WTC11 (cell line): ENCODE measurements at places on chromosomes 2 and 18. TPM values are rescaled to one million over a fixed set of nuclear protein-coding genes. Genes with fewer than 3 reads are reported as not detected.

- no peak for DNase-seq
- no peaks in the 10 kb centered on the region for H3K36me3 ChIP-seq
- H3K27me3 ChIP-seq = peaks cover 3% of the 10 kb centered on the region; the same call in 1 of the 2 replicates
- H3K4me1 ChIP-seq = 0 out of 2 replicates have a peak, but pooled peaks cover 3% of the 10 kb centered on the region
- H3K27ac ChIP-seq = no peak overlapping the region
- H3K4me3 ChIP-seq = no peak overlapping the region
Measured at GRCh38 chr2:147665105-147665504, 179.7 kb upstream of the ACVR2A start.

DNA sequence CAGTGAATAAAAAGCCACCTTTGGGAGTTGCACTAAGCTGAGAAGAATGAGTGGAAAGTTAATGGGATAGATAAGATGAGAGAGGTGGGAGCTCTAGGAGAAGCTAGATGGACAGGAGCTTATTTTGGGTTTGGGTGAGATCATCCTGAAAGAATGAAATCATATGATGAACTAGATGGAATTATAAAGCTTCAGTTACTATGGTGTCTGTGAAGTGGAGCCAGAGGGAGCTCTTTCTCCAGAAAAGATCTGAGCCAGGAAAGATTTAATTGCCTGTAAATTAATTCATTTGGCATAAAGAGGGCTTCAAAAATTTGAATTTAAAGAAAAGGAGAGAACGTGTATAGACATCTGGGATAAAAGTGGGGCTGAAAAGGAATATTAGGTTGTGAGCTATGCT is 10.3 kb downstream of the DNAH6 start:
- no peak overlapping the region for H3K4me3 ChIP-seq
- no peak for DNase-seq
- H3K27me3 ChIP-seq = peaks cover 3% of the 10 kb centered on the region; the same call in 1 of the 2 replicates
- no peaks in the 10 kb centered on the region for H3K36me3 ChIP-seq
- no peaks in the 10 kb centered on the region for H3K4me1 ChIP-seq

DNA sequence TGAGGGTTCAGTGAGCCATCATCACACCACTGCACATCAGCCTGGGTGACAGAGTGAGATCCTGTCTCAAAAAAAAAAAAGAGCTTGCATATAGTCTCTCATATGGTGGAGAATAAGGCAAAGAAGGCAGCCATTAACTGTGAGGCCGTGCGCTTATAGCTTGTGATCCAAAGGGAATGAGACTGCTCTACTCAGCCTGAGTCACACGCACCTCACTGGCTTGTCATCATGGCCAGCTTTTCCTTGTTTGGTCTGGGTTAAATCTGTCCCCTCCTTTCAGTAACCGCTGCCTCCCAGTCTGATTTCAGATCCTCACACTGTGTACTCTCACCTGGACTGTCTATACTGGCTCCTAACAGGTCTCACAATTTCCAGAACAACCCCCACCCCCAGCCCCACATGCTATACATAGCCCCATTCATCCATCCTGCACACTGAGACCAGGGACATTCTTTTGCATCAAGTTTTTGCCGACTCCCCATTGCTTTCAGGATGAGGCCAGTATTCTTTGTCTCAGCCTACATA is 35.3 kb upstream of the ANKRD44 start:
- H3K4me1 ChIP-seq = no peaks in the 10 kb centered on the region
- H3K36me3 ChIP-seq = no peaks in the 10 kb centered on the region
- H3K27me3 ChIP-seq = peaks cover 23% of the 10 kb centered on the region

- no peak overlapping the region for H3K4me3 ChIP-seq
- H3K27ac ChIP-seq = no peak overlapping the region
- no peaks in the 10 kb centered on the region for H3K27me3 ChIP-seq
- peaks cover 14% of the 10 kb centered on the region; the same call in 1 of the 2 replicates for H3K4me1 ChIP-seq
- H3K36me3 ChIP-seq = no peaks in the 10 kb centered on the region
- DNase-seq = no peak
Measured at GRCh38 chr2:127074358-127074757, 32.6 kb downstream of the BIN1 start.

GRCh38 chr2:27992787-27993401 is 102.4 kb downstream of the BABAM2 start:
- no peak for DNase-seq
- H3K4me1 ChIP-seq = peaks cover 4% of the 10 kb centered on the region; the same call in 1 of the 2 replicates
- H3K4me3 ChIP-seq = no peak overlapping the region
- peaks cover 2% of the 10 kb centered on the region; the same call in 1 of the 2 replicates for H3K36me3 ChIP-seq

DNA sequence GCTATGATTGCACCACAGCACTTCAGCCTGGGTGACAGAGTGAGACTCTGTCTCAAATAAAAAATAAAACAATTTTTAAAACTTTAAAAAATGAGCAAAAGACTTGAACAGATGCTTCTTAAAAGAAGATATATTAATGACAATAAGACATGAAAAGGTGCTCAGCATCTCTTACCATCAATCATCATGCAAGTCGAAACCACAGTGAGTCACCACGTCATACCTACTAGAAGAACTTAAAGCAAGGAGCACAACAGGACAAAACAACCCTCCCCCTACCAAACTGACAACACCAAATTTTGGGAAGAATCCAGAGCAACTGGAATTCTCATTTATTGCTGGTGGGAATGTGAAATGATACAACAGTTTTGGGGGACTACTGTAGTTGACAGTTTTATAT is 251.6 kb downstream of the BCL2 start:
- no peak overlapping the region for H3K27ac ChIP-seq
- peaks cover 2% of the 10 kb centered on the region; the same call in 1 of the 2 replicates for H3K27me3 ChIP-seq
- H3K4me3 ChIP-seq = no peak overlapping the region
- peaks cover 4% of the 10 kb centered on the region for H3K4me1 ChIP-seq

DNA sequence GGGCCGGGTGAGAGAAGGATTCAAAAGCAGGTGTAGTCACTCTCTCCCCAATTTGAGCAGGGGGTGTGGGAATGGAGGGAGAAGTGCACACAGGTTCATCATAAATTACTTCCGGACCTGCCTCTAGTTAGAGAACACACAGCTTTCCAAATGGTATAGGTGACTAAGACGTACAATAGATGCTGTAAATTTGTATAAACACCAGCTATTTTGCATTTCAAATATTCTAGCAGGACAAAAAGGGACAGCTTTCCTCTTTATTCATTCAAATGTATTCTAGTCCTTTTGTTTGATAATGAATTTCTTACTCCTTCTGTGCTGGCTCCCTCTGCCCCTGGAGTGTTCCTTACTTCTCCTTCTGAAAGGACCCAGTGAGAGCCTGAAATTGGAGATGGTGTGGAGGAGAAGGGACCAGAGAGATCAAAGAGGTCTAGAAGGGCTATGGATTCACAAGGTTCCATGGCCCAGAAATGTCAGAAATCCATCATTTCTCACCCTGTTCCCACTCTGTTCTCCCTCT is 53.2 kb upstream of the SH3BP4 start:
- H3K27ac ChIP-seq = no peak overlapping the region
- peaks cover 4% of the 10 kb centered on the region; the same call in 1 of the 2 replicates for H3K27me3 ChIP-seq
- H3K4me3 ChIP-seq = no peak overlapping the region
- H3K36me3 ChIP-seq = no peaks in the 10 kb centered on the region; the same call in 1 of the 2 replicates
- no peak for DNase-seq

- no peak overlapping the region for H3K27ac ChIP-seq
- H3K36me3 ChIP-seq = no peaks in the 10 kb centered on the region
- DNase-seq = no peak
- no peaks in the 10 kb centered on the region for H3K27me3 ChIP-seq
- no peak overlapping the region for H3K4me3 ChIP-seq
- H3K4me1 ChIP-seq = peaks cover 14% of the 10 kb centered on the region
Measured at GRCh38 chr2:219987830-219988229, 360.4 kb downstream of the SLC4A3 start.

DNA sequence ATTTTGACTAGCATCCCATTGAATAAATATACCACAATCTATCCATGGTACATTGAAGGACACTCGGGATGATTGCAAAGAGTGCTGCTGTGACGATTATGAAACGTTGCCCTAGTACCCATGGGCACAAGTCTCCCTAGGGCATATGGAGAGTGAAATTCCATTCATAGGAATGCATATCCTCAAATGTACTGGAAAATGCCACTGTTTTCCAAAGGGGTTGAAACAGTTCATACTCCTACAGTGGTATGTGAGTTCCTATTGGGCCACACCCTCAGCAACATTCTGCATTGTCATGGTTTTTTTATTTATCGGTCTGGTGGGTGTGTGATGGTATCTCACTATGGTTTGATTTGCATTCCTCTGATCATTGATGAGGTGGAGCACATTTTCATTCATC is 130.6 kb downstream of the TWIST2 start:
- H3K4me3 ChIP-seq = no peak overlapping the region
- H3K27me3 ChIP-seq = no peaks in the 10 kb centered on the region
- peaks cover 11% of the 10 kb centered on the region; the same call in 1 of the 2 replicates for H3K36me3 ChIP-seq
- no peak overlapping the region for H3K27ac ChIP-seq
- no peaks in the 10 kb centered on the region for H3K4me1 ChIP-seq
- no peak for DNase-seq

DNA sequence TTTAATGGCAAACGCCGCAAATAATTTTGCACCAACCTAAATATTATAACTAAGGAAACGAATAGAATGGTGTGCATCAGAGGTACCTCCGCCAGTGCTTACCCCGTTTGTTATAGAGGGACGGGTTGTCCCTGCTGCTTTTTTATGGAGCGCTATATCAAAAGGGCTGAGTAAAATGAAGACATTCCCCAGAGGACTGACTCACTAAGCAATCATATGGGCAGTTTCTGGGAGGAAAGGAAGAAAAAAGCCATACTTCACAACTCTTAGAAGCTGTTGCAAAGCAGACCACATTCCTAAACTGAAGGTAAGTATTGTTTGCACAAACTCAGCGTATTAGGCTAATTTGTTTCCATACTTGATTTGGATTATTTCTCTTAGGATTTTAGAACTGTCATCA is 12.9 kb downstream of the ID2 start:
- DNase-seq = no peak
- H3K4me3 ChIP-seq = no peak overlapping the region
- no peak overlapping the region for H3K27ac ChIP-seq
- peaks cover 9% of the 10 kb centered on the region for H3K4me1 ChIP-seq
- H3K27me3 ChIP-seq = no peaks in the 10 kb centered on the region
- peaks cover 6% of the 10 kb centered on the region; the same call in 1 of the 2 replicates for H3K36me3 ChIP-seq

DNA sequence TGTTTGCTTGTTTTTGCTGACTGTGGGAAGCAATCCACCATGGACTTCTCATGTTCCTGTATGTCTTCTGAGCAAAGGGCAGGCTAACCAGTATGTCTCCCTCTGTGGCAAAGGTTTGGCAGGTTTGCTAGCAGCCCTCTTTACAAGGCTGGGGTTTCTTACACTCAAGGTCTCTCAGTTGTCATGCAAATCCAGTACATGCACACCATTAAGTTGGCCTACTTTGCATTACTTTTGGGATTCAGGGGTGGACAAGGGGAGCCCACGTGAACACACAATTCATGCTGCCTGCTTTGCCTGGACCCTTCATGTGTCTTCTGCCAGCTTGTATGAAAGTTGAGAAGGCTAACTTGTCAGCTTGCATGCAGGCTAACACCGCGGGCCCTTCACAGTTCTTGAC is 134.9 kb downstream of the LRRTM4 start:
- H3K36me3 ChIP-seq = peaks cover 4% of the 10 kb centered on the region; the same call in 1 of the 2 replicates
- H3K4me3 ChIP-seq = no peak overlapping the region
- DNase-seq = peak; percentile 19
- H3K27ac ChIP-seq = peak overlapping the region; percentile 61; the same call in 1 of the 2 replicates
- H3K27me3 ChIP-seq = no peaks in the 10 kb centered on the region
- peaks cover 24% of the 10 kb centered on the region for H3K4me1 ChIP-seq

- H3K27me3 ChIP-seq = no peaks in the 10 kb centered on the region
- H3K36me3 ChIP-seq = no peaks in the 10 kb centered on the region
- DNase-seq = no peak
- no peaks in the 10 kb centered on the region for H3K4me1 ChIP-seq
- no peak overlapping the region for H3K27ac ChIP-seq
Measured at GRCh38 chr2:181632733-181633401, 24.0 kb downstream of the CERKL start.

Gene STARD6
- 0.23 TPM in 1 of 3 replicates, not detected in the others for total RNA-seq

Gene FAM110C
- total RNA-seq = 6.1 to 7.7 TPM (median 7.3 TPM) in 3 replicates

Gene DPYSL5
- 7.6 to 12.1 TPM (median 9.2 TPM) in 3 replicates for total RNA-seq

Gene PROKR1
- total RNA-seq = 2.6 to 4.4 TPM (median 2.8 TPM) in 3 replicates
